ENCODE measurements at places on chromosomes 5 and 9. TPM values are rescaled to one million over a fixed set of nuclear protein-coding genes. Genes with fewer than 3 reads are reported as not detected.

- no peak for DNase-seq
Measured at GRCh38 chr9:23073136-23073535, 626.5 kb downstream of the DMRTA1 start.

DNA sequence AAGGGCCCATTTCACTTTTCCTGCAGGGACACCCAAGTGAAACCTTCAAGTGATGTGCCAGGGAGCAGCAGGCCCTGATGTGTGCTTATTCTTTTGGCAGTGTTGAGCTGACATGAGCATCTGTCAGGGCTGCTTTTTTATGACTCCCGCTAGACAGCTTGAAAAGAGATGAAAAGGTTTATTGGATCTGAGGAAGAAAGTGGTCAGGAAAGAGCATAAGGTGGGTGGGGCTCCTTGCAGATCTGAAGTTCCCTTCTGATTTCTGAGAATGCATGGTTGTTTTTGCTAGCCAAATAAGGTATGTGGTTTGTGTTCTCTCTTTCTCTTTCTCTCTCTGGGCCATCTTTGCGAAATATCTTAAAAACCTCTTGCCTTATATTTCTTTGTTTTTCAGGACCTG is 316.1 kb downstream of the DMRT2 start:
- DNase-seq = no peak

DNA sequence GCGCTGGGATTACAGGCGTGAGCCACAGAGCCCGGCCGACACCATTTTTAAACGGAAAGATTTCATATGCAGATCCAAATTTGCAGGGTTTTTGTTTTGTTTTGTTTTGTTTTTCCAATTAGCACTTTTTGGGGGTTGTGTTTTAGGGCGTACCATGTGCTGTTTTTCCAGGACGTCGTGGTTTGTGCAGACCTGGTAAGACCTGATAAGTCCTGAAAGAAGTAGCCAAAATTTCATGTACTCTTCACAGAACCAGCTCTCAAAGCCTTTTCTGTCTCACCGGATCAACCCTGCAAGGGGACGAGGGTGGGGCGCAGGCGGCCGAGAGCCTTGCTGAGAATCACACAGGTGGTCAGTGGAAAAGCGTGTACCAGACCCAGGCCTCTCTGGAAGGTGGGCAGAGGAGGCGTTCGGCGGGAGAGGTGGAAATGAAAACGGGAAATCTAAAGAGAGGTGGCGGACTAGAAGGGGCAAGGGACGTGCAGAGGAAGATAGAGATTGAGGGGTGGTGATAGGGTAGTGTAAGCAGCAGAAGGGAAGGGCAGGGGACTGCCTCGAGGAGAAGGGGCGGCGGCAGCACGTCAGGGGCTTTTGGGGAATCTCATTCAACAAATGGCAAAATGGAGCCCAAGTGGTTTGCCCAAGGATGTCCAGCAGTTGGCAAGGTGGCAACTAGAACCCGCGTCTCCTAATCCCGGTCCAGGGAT is 1.1 kb upstream of the FAF2 start:
- DNase-seq = peak; percentile 59

DNA sequence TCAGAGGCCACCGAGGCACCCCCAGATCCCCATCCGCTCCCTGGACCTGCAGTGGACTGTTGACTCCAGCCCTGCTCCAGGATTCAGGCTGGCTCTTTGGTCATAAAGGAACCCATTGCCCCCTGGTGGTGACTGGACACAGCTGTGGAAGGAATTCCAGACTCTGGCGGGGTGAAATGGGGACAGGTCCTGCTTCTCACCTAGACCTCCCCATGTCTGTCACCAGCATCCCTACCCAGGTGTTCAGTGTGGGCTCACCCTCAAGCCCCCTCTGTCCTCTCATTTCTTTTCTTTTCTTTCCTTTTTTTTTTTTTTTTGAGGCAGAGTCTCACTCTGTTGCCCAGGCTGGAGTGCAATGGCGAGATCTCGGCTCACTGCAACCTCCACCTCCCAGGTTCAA is 25.5 kb upstream of the STXBP1 start:
- peak; percentile 88 for DNase-seq

DNA sequence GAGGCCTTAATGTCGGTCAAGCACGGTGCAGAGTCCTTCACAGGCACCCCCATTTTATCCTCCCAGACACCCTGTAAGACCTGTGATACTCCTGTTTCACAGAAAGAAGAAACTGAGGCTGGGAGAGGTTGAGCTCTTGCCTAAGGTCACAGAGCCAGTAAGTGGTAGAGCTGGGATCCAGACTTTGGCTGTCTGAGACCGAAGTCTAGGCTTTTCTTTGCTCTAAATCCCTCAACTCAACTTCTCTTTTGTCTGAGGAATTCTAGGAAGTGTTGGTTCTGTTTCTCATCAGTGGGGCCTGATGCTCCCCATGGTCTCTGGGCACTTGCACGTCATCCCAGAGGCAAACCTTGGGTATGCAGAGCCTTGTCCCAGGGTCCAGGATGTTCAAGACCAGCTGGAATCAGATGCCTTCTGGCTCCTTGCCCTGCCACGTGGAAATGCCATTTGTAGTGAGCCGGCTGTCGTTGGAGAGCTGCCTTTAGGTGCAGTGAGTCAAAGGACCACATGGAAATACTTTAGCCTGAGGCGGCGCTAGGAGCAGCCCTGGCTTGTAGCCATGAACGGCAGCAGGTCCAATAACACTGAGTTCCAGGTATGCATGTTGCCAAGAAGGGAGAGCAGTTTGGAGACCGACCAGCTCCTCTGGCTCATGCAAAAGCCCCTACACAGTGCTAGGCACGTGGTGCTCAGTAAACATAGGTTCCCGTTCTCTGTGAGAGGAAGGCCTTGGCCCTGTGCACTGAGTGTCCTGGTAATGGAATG is 9.2 kb downstream of the DCANP1 start:
- no peak for DNase-seq

DNA sequence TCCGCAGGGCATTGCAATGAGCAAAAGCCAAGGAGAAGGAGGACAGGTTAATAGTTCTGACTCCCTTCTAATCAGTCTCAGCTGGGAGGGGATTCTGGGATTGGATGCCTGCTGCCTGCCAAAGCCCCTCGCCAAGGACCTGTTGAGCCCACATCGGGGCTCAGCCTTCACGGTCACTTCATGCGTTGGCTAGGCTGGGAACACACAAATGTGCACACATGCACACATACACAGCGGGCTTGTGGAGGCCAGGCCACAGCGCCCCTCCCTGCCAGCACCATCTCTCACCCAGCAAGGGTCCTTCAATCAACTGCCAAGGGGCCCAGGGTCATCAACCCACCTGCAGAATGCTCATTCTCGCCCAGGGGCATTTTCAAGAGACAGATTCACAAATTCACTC is 113.9 kb downstream of the C5orf15 start:
- no peak for DNase-seq

- DNase-seq = no peak
Measured at GRCh38 chr5:41517909-41518308, 7.5 kb upstream of the PLCXD3 start.

GRCh38 chr5:95712347-95712958 is 18.7 kb upstream of the RHOBTB3 start:
- no peak for DNase-seq

DNA sequence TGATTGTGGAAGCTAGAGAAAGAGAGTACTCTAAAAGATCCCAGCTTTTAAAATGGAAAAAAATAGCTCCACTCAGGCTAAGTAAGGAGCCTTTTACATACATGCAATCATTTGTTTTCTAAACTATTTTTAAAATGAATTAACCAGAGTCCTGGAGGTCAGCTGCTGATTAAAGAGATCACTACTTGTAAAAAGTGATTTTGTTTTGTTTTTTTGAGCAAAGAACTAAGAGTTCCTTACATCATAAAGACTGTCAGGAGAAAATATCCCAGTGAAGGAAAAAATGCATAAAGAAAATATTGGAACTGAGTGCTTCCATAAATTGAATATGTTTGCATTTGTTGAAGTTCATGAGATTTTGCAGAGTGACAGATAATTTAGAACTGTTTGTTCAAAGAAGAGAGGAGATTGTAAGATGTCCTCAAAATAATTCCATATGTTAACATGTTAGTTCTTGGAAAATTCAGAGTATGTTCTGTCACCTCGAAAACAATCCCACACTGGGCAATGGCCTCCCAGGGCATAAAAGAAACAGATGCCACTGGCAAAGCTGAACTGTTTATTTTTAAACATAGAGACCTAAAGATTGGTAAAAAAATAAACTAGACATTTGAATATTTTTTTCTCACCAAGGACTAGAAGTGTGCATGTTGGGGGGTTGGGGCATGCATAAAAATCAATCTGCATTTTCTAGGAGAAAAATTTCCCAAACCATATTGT is 264.7 kb downstream of the NPR3 start:
- no peak for DNase-seq

GLRA1 gene
- not detected for total RNA-seq

Measured in right atrium auricular region (tissue), 2 donors.